ENCODE measurements at places on chromosomes 6 and 20.

DNA sequence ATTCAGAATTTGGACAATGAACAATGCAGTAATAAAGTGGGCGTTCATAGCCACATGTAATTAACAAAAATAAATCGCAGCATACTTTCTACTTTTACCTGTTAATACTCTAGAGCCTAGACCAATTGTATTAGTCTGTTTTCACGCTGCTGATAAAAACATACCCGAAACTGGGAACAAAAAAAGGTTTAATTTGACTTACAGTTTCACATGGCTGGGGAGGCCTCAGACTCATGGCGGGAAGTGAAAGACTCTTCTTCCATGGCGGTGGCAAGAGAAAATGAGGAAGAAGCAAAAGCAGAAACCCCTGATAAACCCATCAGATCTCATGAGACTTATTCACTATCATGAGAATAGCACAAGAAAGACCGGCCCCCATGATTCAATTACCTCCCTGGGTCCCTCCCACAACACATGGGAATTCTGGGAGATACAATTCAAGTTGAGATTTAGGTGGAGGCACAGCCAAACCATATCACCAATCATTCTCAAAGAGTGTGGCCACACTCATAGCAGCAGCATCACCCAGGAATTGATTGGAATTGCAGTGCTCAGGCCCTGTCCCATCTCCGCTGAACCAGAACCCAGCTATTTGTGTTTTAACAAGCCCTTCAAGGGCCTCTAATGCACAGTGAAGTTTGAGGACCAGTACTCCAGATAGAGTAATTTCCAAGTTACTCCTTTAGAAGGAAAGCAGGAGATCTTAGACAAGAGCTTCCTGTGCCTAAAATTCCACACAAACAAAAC is 650.0 kb downstream of the KIF16B start:
- peak; percentile 26 for DNase-seq

DNA sequence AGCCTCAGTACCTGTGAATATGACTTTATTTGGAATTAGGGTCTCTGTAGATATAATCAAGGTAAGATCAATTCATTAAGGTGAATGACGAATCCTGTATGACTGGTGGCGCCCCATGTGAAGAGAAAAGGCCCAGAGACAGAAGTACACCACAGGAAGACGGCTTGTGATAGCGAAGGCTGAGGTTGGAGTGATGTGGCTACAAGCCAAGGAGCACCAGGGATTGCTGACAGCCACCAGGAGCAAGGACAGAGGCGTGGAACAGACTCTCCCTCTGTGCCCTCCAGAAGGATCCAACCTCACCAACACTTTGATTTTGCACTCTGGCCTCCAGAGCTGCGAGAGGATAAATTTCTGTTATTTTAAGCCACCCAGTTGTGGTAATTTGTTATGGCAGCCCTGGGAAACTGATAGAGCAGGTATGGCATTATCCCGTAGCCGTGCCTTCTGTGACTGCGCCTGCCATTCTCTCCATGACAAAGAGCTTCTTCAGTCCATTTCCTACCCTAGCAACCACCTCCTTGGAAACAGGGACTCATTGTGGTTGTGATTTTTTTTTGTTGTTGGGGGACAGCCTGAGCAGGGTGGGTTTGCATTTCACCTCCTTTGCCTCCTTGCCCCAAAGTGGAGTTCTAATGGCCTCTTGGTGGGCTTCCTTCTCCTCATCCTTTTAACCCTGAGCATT is 29.6 kb downstream of the PTK7 start:
- no peak for DNase-seq

DNA sequence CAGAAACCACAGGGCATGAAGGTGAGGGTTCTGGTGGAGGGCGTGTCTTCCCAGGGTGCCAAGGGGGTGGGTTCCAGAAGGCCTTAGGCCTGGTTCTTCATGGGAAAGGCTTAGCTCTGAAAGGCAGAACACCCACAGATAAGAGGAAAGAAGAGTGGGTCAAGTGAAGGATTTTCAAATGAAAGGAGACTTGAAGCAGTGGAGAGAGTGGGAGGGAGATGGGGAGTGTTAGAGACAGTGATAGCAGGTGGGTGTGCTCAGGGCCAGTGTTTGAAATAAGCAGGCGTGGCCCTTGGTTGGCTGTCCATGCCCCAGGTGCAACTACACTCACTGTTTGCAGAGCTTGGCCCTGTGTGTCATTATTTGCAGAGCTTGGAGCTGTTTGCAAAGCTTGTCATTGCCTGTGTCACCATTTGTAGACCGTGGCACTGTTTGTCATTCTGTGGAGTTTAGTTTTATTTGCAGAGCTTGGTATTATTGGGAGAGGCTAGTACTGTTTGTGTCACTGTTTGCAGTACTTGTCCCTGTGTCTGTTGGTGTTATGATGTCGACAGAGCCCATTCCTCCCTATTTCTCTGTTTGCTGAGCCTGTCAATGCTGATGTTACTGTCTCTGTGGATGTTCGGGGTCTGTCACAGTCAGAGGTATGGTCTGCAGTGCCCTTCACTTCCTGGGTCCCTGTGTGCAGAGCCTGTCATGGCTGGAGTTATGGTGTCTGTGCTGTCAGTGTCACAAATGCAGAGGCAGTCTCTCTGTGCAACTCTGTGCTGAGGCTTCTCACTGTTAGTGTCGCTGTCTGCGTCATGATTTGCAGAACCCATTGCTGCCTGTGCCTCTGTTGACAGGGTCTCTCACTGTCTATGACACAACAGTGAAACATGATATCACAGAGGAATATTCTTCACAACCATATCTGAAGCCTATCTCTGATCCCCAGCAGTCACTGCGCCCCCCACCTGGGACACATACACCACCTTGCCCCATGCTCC is 127.7 kb upstream of the LRFN2 start:
- DNase-seq: no peak

GRCh38 chr6:131205481-131206244 is 70.4 kb downstream of the AKAP7 start:
- DNase-seq: no peak

GRCh38 chr6:158643836-158644230 is 710 bp downstream of the DYNLT1 start:
- peak; percentile 30 for DNase-seq

DNA sequence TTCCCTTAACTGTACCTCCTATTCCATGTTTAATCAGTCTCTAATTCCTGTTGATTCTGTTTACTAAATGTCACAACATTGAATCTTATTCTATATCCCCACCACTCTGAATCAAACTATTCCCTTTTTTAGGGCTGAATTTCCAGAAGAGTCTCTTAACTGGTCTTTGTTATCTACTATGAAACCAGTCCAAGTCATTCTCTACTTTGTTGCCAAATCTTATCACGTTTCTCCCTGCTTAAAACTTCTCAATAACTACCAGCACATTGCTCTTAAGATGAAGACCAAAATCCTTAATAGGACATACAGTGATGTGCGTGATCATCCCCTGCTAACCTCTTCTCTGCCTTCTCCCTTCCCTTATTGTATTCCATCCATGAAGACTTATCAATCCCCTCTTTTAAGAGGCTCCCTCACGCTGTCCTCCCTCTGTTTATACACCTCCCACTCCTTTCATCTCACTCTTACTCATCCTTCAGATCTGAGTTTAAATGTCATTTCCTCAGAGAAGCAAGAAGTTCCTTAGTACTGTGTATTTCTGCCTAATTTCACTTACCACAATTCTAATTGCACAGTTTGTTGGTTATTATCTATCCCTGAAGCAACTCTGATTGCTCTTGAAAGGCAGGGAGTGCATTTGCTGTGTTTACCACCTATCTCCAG is 143.0 kb upstream of the AHI1 start:
- peak; percentile 9 for DNase-seq

DNA sequence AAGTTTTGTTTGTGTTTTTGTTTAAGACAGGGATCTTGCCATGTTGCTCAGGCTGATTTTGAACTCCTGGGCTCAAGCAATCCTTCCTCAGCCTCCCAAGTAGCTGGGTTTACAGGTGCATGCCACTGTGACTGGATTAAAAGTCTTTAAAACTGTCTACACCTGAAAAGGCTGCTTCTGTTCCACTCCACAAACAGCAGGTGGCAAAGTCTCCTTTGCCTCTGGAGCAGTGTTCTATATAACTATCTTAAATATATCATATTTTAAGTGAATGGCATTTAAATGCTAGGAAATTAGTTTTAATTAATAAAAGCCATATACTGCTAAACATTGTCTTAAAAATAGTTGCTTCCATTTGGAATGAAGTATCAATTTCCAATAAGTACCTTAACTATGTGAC is 89.2 kb upstream of the BCLAF1 start:
- no peak for DNase-seq

GRCh38 chr6:157867981-157868380 is 44.9 kb downstream of the SNX9 start:
- no peak for DNase-seq

- peak; percentile 18 for DNase-seq
These were observed 398.8 kb downstream of the ESR1 start for GRCh38 chr6:152206072-152206818.

DNA sequence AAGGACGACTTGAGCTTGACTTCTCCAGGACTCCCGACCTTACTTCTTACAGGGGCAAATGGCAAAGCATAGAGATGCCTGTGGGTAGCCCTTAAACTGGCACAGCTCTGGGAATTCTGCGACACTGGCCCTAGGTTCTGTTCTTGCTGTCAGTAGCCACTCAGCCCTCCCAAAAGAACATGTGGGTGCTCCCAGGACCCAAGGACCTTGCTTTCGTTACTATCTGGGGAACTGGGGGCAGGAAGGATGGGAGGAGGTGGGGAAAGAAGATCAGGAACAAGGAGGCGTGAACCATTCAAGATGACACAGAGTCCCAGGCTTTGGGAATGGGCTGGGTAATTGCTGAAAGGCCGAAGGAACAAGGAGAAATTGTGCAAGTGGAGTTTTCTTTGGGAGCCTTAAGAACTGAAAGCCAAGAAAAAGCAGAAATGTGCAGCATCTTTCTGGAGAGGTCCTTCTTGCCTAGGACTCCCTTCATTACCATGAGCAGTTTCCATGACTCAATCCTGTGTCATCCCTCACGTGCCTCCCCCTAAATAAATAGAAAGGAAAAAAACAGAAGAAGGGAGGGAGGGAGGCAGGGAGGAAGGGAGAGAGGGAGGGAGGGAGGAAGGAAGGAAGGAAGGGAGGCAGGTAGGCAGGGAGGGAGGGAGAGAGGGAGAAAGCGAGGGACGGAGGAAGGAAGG is 284.6 kb upstream of the FOXQ1 start:
- DNase-seq: no peak

- peak; percentile 63 for DNase-seq
These were observed 289.9 kb upstream of the TSHZ2 start for GRCh38 chr20:52682237-52682636.

- no peak for DNase-seq
These were observed 21.7 kb downstream of the MYB start for GRCh38 chr6:135202836-135203235.

DNA sequence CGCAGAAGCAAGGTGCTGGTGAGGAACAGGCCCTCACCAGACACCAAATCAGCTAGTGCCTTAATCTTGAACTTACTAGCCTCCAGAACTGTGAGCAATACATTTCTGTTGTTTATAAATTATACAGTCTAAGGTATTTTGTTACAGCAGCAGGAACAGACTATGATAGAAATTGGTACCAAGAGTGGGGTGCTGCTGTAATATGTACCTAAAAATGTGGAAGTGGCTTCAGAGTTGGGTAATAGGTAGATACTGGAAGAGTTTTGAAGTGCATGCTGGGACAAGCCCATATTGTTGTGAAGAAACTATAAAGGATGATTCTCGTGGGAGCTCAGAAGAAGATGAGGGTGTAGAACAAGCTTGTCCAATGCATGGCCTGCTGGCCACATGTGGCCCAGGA is 866.8 kb downstream of the C6orf118 start:
- DNase-seq: no peak

DNA sequence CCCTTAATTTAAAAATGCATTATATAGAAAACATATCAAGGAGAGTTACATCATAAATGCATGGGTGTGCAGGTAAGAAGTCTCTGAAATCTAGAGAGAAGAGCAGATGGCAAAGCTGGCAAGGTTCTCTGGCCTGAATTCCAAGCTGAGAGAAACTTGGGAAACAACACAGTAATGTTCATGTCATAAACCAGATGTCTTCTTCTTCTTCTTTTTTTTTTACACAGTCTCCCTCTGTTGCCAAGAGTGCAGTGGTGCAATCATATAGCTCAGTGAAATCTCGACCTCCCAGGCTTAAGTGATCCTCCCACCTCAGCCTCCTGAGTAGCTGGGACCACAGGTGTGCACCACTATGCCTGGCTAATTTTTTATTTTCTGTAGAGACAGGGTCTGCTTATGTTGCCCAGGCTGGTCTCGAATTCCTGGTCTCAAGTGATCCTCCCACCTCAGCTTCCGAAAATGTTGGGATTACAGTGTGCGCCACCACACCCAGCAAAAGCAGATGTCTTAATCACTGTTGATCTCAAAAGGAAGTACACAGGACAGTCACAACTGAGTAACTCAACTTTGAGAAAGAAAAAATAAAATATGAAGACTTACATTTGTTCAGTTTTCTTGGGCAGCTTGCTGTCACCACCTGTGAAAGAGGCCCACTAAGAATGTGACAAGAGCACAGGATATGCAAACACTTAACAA is 77.3 kb downstream of the DNAAF9 start:
- DNase-seq: peak; percentile 24
